ENCODE measurements at places on chromosomes 16 and 17.

DNA sequence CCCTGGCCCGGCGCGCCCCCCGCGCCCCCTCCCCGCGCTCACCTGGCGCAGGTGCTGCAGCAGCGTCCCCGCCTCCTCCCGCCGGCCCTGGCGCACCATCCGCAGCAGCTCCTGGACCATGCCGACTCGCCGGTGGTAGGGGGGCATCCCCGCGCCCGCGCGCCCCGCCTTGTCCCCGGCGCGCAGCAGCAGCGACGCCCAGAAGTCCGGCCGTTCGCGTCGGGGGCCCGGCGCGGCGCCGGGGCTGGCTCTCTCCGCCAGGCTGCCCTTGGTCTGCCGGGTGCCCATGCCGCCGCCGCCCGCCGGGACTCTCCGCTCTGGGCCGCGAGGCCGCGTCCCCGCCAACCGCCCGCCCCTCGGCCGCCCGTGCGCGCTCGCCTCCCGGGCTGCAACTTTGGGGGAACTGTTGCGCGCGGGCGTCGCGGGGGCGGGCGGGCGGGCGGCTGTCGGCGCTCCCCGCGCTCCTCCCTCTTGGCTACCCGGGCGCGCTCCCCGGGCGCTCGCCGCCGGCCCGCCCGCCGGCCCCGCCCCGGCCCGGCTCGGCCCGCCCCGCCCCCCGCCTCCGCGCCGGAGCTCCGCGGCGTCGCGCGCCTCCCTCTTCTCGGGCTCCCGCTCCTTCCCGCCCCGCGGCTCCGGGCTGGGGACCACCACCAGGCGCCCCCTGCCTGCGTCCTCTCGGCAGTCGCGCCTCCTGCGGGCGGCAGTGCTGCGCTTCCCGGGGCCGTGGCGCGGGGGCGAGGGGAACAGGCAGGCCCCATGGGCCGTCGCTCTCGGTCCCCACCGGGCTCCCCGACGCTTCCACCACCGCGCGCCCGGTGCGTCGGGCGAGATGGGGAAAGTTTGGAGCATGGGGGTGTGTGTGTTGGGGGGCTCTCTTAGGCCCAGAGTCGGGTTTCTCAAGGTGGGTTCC lies at the start of gene LRRC75A:
Gene LRRC75A (minus strand): TSS at position 491 of the 910 bp plus-strand sequence. CDS start 203 bp downstream, at position 288.
- peak; percentile 49 for DNase-seq

DNA sequence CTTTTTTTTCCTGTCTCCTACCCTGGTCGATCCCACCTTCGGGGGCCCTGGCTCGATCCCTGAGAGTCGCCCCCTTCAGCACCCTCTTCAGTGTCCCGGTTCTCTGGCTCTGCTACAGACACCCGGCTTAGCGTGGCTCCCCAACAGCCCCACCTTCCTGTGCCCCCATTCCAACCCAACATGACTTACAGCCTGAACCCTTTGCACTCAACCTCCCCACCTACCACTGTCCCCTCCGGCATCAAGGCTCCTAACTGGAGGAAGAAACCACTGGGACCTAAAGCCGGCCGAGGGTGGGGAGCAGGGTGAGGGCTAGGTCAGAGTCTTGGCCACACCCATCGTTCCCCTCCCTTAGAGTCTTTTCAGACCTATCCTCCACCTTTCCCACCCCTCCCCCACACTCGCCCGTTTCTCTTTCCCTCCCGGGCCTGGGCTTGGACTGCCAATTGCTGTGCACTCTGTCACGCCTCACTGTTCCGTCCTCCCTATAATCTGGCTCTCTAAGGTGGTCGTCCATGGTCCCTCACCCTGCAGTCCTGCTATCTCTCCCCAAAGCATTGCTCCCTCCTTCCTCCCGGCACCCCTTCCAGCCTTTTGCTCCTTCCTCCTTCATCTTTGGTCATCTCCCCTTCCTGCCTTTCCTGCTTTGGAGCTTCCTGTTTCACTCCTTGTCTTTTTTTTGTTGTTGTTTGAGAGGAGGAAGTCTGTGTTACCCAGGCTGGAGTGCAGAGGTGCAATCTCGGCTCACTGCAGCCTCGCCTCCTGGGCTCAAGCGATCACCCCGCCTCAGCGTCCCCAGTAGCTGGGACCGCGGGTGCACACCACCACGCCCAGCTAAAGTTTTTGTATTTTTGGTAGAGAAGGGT lies 890 bp upstream of the CLDN7 start:
- no peak for DNase-seq

GRCh38 chr17:76076765-76077583 lies 2.0 kb upstream of the ZACN start:
- no peak for DNase-seq

GRCh38 chr16:56988948-56989945 lies at the start of gene NLRC5:
TSS of gene NLRC5 (plus strand) at chr16:56989557. CDS start at chr16:57020713, 31,156 bp downstream.
- peak; percentile 86 for DNase-seq

DNA sequence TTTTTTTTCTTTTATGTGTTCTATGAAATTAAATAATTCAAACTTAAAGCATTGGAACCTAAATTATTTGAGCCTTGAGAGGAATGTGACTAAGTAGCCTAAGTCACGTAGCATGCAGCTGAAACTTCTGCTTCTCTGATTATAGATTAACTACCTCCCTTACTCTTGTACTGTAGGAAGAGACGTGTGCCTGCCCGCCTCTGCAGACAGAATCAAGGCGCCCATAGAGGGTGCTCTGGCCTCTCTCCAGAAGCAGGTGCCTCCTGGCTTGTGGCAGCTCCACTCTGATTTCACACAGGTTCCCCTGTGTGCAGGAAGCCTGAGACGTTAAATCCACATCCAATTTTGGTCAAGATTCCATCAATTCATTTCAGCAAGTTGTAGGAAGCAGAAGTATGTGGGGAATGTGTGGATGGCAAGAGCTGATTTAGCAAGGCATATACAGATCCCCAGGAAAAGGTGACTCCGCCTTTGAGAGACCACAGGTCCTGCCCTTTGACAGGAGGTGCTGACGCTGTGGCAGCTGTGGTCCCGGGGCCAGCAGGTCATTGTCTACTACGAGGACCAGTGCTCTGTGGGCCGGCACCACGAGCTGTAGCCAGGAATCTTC lies 1418.8 kb downstream of the CDH11 start:
- DNase-seq = no peak

DNA sequence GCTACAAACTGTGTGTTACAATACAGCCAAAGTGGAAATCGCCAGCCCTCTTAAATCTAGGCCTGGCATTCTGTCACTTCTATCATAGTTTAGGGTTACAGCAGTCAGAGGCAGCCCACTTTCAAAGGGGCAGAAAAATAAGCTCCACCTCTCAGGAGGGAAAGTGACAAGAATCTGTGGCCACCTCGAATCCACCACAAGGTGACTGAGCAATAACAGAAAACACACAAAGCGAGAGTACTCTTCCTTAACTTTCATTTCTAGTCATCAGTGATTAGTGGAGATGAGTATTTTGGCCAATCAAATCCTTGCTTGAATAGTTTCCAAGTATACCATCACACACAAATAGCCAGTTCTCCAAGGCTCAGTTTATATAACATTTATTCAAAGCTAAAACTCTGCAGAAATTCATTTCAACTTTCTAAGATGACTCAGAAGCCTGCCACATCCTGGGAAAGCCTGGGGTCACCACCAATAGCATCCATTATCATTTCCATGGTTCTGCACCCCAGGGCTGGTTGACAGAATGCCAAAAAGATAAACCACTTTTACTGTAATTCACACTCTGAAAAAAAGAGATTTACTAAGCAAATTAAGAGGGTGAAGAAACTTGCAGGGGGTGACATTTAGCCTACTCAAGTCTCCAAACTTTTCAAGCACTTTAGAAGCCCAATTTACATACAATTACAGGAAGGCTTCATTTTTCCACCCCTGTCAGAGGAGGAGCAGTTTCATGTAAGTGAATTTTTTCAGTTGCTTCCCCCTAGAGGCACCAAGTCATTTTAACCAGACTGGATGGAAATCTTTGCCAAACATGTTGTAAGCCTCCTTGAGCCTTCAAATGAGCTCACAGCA lies 66.8 kb downstream of the SALL1 start:
- no peak for DNase-seq

- DNase-seq = no peak
Observed at GRCh38 chr16:75222271-75222783, 3.5 kb downstream of the CTRB1 start.

DNA sequence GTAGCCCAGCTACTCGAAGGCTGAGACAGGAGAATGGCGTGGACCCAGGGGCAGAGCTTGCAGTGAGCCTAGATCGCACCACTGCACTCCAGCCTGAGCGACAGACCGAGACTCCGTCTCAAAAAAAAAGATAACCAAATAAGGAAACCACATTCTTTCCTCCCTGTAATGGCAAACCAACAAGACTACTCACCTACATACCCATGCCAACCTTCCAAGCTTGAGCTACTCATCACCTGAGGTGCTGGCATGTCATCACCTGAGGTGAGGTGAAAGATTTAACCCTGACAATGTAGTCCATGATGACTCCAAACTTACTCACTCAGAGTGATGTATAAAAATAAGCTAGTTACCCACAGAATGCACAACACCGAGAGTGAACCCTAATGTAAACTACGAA lies 85.2 kb downstream of the SMG6 start:
- no peak for DNase-seq

- no peak for DNase-seq
Observed at GRCh38 chr16:79269211-79269863, 331.2 kb downstream of the MAF start.

DNA sequence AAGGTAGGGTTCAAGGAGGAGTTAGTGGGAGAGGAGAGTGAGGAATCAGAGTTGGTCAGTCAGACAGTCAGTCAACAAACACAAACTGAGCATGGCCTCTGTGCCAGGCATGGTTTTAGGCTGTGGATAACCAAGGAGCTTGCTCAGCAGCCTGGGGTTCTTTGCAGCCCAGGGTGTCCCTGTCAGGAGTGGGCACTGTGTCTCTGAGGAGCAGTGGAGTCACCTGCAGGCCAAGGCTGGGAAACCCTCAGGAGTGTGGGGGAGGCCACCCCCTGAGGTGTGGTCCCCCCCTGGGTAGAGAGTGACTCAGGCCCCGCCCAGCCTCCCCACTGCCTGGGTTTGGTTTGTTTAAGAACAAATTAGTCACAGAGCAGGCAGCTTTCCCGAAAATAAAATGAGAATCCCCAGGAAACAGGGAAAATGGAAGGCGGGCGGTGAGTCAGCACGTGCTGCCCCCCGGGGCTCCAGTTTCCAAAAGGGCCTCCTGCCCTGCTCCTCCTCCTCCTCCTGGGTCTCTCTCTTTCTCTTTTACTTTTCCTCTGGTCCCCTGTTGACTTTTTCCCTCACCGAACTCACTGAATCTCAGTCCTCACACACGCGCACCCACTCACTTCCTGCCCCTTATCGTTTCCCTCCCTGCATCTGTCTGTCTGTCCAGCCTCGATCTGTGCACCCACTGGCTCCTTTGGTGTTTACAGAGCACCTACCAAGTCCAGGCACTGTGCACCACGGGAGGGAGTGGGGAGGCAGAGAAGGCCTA lies 44.3 kb downstream of the SOCS3 start:
- no peak for DNase-seq

DNA sequence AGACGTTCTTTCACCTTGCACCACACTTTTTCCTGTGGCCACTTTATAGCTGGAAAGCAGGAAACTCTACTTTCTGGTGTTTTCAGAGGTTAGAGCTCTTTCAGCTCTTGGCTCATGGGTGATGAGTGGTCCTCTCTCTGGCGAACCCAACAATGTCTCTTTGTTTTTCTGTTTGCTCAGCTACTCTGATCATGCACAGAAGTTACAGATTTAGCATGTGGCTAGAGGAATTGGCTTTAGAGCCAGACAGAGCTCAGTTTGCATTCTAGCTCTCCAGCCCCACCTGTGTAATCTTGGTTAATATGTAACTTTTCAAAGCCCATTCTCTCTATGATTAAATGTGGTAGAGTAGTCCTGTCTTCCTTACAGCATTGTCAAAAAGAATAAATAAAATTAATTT lies 225.2 kb downstream of the HAPSTR1 start:
- no peak for DNase-seq

DNA sequence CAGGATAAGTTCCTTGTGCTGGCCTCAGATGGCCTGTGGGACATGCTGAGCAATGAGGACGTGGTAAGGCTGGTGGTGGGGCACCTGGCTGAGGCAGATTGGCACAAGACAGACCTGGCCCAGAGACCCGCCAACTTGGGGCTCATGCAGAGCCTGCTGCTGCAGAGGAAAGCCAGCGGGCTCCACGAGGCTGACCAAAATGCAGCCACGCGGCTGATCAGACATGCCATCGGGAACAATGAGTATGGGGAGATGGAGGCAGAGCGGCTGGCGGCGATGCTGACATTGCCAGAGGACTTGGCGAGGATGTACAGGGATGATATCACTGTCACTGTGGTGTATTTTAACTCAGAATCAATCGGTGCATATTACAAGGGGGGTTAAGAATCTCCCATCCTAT lies 5.2 kb downstream of the PDP2 start:
- DNase-seq = no peak

GRCh38 chr16:84672276-84673202 lies 24.2 kb downstream of the KLHL36 start:
- no peak for DNase-seq

- no peak for DNase-seq
Observed at GRCh38 chr17:4161967-4162305, 18.9 kb downstream of the CYB5D2 start.

GRCh38 chr17:82884341-82884969 lies 44.6 kb upstream of the ZNF750 start:
- DNase-seq = no peak

All from NCI-H2171 (cell line).